ENCODE measurements at places on chromosomes 5 and 9.
A peak's percentile ranks its signal among the peaks of the same experiment; 100 is the strongest.

DNA sequence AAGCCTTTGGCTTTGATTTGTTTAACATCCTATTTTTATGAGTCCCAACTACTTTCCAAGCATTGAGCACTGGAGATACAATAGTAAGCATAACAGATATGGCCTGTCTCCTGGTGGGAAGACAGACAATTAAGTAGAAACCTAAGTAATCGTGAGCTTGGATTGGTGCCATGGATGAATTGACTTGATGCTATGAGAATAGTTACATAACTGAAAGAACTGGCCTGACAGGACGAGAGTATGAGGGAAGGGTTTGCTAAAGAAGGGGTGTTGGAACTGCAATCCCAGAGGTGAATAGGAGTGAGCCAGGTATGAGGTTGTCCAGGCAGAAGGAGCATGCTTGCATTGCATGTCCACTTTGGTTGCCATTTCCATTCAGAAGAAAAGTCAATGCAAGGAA, 52.4 kb downstream of the GPR21 start:
- DNase-seq: no peak

DNA sequence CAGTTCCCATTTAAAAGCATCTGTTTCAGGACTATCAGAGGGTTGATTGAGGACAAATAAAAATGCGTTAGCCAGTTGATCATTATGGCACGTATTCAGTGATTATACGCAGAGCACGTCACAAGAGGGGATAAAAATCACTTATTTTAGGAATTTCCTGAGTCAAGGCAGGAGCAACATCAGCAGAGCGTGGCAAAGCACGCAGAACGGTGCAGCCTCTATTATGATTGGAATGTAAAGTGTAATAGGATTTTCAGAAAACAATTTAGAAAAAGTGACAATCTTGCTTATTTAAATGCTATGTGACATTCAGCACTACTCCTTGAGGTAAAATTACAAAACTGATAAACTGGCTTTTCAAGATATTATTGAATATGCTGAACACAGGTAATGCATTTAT, 413.6 kb upstream of the DAP start:
- no peak for DNase-seq

- no peak for DNase-seq
Measured at GRCh38 chr9:75612205-75612604, 278.3 kb upstream of the PCSK5 start.

DNA sequence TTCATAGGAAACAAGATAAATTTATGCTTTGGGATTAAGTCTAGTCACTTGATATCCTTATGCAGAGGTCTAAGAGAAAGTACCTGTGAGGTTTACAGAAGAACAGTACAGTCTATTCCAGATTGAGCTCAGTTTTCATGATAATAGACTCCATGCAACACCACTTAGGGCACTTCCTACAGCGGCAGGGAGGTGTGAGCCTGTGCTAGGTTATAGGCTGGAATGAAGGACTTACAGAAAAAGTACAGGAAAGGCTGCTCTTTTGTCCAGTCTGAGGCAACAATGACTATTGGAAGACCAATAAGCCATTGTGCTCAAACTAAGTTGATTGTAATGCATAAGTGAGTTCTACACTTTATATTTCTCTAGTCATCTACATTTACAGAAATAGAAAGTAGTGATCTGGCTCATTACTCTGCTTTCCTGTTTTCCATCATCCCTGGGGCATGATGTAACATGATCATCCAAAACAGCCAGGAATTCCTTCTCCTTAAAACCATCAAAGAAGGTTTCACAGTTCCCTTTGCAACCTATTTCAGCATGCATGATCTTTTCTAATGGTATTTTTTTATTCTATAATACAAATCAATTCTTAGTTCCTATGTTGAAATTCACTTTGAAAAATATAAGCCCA, 322.8 kb downstream of the SLF1 start:
- DNase-seq: no peak

DNA sequence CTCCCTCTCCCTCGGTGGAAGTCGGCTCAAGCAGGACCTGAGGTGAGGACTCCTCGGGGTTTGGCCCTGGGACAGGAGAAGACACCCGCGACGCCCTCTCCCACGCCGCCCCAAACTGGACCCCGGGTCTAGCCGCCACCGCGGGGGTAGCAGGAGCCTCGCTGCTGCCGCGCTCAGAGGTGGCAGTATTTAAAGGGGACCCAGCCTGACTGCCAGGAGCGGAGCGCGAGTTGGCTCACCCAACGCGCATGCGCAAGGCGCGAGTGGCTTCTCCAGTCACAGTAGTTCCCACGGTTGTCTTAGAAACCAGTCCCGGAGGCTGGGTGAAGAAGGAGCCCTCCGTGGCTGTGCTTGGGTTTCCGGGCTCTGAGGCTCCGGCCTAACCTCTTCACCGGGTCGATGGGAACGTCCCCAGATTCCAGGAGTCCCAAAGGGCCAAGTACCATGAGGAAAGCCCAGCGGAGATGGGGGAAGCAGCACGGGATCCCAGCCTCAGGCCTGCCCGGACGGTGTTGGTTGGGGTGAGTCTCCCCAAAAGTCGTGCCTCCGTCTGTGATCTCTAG, 477.8 kb downstream of the SPATA31A7 start:
- DNase-seq: no peak

DNA sequence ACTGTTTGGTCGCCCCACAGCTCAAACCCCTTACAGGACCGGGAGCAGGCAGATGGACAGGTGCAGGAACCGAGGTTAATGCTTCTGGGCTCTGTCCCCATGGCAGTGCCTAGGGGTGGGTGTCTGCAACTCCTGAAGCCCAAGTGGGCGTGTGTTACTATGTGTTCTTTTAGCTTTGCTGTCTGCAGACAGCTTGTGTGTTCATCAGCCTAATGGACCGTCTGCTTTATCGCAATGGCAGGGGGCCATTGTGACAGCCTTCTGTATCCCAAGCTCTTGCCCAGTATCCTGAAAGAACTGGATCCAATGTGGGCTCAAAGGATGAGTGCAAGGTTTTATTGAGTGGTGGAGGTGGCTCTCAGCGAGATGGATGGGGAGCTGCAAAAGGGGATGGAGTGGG, 266.7 kb downstream of the CSNK1G3 start:
- DNase-seq: no peak

DNA sequence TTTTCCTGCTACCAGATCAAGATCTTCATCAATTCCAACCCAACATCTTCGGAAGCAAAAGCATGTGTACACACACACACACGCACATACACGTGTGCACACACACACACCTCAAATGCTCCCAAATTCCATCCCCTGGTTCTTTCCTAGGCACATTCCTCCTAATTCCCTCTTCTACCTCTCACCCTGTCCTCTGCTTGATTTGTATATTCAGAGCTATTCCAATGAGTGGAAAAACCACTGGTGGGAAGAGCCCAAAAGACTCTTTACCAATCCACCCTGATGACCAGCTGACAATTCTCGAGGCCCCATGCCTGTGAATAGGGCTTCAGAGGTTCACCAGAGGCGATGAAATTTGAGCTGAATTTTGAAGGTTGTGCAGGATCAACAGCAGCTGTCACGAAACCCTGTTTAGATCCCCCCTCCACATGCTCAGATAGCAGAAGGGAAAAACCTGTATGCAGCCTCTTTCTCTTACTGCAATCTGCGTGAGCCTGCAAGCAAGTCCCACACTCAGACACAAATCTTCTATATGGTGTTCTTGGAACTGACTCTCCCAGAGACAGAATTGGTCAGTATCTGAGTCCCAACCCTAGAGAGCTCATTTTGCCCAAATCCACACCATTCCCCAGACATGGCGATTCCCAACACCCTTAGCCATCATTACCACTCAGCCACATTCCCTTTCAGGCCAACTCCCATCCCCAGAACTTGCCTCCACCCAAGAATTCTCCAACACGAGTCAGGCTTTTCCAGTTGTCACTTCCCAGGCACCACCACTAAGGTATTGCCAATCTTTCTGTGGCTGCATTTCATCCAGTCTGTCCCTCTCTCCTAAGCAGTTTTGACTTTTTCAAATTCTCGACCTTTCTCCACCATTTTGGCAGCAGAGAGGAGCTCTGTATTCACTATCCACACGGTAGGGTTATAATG, 4.3 kb upstream of the TRIO start:
- DNase-seq: no peak

DNA sequence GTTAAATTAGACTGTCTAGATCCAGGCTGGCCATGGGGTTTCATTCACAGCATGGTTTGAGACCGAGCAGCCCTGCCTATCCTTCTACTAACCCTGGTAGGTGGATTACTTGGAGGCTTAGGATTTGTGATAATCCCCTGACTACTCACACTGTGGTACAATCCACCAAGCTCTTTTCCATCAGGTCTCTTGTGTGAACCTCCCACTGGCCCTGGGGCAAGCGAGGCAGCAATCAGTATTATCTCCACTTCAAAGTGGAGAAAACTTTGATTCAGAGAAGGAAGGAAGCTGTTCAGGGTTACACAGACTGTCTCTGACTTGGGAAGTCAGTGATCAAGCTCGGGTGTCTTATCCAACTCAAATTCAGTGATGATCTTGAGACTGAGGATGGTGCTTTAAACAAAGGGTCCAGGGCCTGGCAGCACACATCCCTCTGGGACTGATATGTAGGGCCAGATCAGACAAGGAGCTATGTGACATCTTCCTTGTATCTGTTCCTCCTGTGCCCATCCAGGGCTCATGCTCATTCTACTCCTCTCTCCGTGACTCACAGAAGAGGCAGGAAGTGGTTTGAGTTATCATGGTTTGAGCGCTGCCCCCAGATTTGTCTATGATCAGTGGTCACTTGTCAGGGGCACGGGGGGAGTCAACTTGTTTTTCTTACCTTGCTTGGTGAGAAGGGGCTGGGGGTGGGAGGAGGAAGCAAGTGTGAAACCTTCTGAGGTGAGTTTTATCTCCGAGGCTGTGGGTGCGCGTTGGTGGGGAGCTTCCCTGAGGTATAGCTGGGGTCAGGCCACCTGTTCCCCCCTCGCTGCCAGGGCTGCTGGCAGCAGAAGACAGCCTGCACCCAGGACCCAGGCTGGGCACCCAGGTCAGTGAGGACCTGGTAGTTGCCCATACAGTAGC, 48.6 kb downstream of the RGS3 start:
- peak; percentile 56 for DNase-seq

- DNase-seq: no peak
Measured at GRCh38 chr5:57658018-57658417, 175.4 kb upstream of the ACTBL2 start.

GRCh38 chr9:34545497-34545896, 22.7 kb upstream of the ENHO start:
- DNase-seq: no peak

DNA sequence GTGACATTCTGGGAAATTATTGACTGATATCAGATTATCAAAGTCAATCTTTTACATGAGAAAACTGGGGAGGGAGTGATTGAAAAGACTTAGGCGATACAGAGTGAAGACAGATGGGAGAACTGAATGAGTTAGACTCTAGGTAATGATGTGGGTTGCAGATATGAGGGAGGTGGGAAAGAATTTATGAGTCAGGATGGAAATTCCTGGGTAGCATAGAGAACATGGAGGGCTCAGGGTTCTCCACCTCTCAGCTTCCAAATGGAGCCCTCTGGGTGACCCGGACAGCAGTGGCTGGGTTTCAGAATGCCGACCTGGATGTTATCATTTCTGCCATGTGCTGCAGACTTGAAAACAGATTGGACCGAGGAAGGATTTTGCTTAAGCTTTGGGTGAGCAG, 75.4 kb upstream of the SHB start:
- no peak for DNase-seq

DNA sequence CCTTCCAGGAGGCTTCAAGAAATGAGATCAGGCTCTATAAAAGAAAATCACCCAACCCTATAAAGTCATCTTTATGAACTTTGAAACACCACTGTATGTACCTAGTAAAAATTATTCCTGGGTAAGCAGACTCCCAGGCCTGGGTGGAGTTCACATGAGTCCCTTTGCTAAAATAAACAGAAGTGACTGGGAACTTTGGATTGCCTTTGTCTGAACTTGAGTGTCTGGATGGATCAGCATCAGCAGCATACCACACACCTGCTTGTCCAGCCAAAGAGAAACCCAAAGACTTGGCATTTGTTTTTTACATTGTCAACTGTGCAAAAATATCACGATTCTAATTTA, 79.6 kb upstream of the CDKN2B start:
- no peak for DNase-seq

- DNase-seq: no peak
Measured at GRCh38 chr9:9612270-9612669, 1000.5 kb downstream of the PTPRD start.

DNA sequence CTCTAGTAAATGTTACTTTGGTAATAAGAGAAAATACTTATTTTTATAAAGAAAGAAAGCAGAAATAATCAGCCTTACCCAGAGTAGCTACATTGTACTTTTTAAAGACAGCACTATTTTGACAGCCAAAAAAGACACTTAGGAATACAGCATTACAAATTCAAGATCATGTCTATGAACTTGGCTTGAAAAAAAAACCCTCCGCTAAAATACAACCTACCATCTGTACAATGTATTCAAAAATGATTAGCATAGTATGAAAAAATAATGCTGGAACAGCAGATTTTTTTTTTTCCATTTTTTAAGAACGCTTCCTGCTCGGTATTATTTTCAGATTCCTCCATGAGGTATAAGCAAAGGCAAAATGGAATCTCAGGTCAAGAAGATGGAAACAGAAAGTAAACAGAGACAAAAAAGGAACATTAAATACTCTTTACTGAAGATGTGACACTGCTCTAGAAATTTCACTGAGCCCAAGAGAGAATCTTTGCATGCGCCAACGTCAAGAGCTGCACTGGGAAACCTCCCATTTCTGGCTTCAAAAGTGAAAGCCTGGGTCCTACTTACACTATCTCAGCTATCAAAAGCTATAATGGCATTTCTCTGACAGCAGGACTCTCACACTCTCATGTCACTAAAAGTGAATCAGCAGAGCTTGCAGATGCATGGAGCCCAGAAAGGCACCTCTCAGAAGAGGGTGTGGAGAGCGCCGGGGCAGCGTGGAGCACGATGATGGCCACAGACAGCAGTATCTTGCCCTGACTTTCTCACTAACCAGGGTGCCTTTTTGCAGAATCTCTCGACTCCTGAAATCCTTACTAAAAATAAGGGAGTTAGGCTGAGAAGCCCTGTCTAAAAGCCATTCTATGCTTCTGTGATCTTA, 167.4 kb downstream of the ELAVL2 start:
- DNase-seq: no peak

- DNase-seq: no peak
Measured at GRCh38 chr5:131649161-131649560, 14.1 kb upstream of the RAPGEF6 start.

GRCh38 chr9:109707355-109707754, 72.6 kb upstream of the PALM2AKAP2 start:
- no peak for DNase-seq

DNA sequence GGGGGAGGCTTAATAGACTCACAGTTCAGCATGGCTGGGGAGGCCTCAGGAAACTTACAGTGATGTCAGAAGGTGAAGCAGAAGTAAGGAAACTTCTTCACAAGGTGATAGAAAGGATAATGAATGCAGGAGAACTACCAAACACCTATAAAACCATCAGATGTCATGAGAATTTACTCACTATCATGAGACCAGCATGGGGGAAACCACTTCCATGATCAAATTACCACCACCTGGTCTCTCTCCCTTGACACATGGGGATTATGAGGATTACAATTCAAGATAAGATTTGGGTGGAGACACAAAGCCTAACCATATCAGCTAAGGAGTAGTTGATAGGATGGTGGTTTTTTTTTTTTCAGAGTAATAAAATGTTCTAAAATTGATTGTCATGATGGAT, 201.8 kb downstream of the CDH12 start:
- no peak for DNase-seq
